ENCODE measurements at places on chromosomes 3 and 15.

DNA sequence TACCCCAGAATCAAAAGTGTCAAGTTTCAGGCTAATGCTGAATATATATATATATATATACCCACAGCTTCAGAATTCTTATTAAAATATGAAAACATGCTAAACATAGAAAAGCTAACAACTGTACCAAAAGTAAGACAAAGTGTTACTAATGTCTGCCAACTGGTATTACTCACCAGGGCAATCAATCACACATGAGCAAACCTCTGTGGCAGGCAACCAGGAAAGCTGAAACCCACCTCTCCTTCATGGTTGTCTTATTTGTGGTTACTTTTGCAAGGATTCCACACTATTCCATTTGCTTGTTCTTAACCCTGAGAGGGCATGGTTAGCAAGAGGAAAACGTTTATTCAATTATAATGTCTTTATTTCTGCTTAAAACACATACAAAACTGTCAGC lies 512.3 kb upstream of the MDFIC2 start:
- no peak for DNase-seq

DNA sequence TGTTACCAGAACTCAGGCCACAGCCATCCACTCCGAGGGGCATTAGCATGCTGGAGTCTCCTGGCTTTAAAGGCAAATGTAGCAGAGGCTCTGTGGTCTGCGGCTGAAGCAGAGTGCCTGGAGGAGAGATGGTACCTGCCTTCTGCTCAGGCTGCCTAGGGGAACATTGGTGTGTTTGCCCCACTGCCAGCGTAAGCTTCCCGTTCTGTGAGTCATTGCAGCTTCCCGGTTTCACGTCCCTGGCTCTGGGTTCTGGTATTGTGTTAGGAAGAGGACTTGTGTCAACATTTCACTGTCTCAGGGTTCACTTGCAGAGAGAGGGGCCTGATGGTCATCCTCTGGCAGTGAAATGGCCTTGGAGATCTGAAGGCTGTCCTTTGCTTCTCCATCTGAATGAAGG lies 1.8 kb downstream of the GASK1A start:
- DNase-seq, result no peak

GRCh38 chr3:56303487-56303886 lies 164.8 kb downstream of the ERC2 start:
- no peak for DNase-seq

GRCh38 chr3:186108106-186108940 lies 566 bp downstream of the ETV5 start:
- DNase-seq, result no peak

GRCh38 chr15:92095693-92096092 lies 242.2 kb downstream of the SLCO3A1 start:
- DNase-seq, result no peak

GRCh38 chr3:189233225-189233858 lies 61.6 kb downstream of the TPRG1 start:
- DNase-seq, result peak; percentile 43

GRCh38 chr15:48537271-48538113 lies 108.0 kb downstream of the FBN1 start:
- DNase-seq, result no peak

GRCh38 chr15:80471881-80472280 lies 67.7 kb downstream of the ARNT2 start:
- no peak for DNase-seq

DNA sequence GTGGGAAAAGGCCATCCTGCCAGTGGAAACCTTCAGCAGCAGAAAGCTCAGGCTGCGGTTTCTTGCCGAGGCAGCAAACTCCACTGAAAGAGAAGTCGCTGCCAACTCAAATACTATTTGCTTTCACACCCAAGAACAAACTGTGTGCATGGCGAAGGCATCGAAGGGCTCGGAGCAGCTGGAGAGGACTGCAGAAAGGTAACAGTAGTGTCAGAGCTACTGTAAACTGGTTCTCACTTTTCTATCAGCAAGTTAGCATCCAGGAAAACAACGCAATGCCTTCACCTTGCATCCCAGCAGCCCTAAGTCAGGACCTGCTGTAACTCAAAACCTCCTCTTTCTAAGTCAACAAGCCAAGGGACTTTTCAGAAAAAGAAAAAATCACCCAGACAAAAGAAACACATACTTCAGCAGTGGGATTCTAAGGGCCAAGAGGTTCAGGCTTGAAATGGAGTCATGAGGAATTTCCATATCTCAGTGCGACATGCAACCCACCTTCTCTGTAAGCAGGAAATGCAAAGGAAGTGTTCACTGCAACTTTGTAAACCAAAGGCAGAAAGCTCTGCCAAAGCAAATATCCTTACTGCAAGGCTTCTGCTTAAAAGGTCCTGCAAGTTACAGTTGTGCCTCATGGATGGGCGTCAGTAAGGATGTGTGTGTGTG lies 193.5 kb downstream of the FOXP1 start:
- peak; percentile 35 for DNase-seq

GRCh38 chr3:46730819-46731218 lies 13.2 kb upstream of the PRSS50 start:
- DNase-seq, result no peak

GRCh38 chr3:189641776-189642175 lies 10.6 kb downstream of the TP63 start:
- DNase-seq, result no peak

DNA sequence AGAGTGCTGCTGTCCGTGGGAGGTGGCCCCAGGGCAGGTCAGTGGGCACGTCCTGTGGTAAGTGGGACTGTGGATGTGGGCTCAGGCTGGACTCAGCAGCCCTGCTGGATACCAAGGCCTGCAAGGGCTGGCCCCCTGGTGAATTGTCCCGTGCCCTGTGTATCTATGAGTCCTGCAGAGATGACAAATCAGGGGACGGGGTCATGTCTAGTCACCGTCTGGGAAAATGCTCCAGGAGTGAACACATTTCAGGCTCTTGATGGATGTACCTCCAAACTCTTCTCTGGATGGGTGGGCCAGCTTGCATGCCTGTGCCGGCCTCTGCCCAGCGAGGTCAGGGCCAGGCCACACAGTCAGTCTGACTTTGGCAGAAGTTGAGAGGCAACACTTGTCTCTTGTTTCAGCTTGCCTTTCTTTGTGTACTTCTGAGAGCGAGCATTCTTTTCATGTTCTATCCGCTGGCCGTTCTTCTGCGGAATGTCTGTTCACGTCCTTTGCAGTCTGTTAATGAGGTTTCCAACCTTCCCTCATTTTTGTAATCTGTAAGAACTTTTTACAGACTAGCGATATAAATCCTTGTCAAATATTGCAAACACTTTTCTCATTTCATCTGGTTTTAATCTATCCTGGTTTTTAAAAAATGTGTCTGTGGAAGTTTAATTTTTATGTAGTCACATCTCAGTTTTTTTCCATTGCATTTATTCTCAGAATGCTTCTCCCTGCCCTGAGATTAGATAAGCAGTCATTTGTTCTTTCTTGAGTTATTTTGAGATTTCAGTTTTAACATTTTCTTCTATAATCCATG lies 11.4 kb upstream of the STAB1 start:
- no peak for DNase-seq

DNA sequence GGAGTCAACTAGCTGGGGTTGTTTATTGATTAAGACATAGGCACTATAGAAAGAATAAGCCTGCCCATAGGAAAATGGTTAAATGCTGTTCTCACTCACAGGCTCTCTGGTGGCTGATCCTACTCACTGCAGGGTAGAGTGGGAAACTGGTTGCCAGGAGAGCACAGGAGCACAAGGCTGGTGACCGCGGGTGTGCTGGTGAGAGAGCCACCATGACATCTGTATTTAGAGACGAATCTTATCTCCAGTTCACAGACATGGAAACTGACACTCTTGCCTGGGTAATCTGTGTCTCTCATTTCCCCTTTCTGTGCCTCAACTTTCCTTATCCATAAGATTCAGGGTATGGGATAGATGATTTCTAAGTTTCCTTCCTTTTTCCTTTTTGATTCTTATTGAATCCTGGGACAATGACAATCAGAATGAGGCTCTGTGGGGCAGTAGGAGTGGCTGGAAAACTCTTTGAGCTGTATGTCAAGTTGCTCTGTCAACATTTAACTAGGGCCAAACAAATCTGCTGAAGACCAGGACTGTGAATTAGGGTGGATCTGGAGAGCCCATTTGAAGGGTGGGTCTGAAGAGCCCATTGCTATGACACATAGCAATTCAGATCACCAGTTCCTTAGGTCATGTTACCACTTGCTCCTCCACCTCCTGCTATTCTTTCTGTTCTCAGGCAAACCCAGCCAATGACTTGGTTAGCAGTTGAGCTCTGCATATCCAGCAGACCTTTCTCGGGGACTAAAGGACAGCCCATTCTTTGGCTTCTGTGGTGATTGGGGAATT lies 286.1 kb upstream of the TBL1XR1 start:
- no peak for DNase-seq

- no peak for DNase-seq
Measured at GRCh38 chr3:170306015-170306414, 51.5 kb upstream of the SKIL start.
